ENCODE measurements at places on chromosomes 2 and 18.
A peak's percentile ranks its signal among the peaks of the same experiment; 100 is the strongest.

DNA sequence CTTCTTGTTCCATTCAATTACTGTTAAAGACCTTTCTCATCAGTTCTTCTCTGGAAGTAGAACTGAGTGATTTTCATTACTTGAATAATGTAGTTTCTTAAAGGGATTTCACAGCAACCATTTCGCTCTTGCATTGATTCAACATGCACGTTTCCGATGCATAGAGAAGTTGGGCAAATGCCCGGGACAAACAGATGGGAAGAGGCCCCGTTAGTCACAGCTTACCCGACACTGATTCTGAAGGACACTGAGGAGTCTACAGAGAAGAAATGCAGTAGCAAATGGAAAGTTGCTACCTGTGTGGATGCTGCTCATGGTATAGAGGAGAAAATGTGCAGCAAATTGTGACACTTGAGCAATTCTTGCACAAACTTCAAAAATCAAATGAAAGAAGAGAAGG, 32.3 kb upstream of the GCG start:
- DNase-seq = no peak

- no peak for DNase-seq
These were observed 52.0 kb downstream of the LYPD1 start for GRCh38 chr2:132617989-132618388.

- no peak for DNase-seq
These were observed 185.8 kb downstream of the VAPA start for GRCh38 chr18:10099539-10100140.

DNA sequence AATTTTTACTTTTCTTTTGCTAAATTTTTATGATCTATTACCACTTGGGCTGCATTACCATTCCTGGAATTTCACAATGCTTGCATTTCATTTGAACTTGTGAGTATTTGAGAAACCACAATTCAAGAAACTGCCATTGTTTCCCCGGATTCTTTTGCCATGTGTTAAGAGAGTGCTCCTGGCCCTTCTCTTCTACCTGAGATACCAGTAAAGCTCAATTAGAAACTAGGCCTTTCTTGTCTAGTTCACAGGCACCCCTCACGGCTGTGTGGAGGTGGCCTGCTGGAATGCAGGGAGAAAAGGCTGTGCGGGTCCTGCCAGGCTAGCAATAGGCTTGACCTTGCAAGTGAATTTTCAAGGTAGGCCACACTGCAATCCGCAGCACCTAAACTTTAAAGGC, 40.8 kb downstream of the ZEB2 start:
- DNase-seq = no peak

- DNase-seq = no peak
These were observed 18.7 kb downstream of the MAPRE3 start for GRCh38 chr2:26989156-26989555.

DNA sequence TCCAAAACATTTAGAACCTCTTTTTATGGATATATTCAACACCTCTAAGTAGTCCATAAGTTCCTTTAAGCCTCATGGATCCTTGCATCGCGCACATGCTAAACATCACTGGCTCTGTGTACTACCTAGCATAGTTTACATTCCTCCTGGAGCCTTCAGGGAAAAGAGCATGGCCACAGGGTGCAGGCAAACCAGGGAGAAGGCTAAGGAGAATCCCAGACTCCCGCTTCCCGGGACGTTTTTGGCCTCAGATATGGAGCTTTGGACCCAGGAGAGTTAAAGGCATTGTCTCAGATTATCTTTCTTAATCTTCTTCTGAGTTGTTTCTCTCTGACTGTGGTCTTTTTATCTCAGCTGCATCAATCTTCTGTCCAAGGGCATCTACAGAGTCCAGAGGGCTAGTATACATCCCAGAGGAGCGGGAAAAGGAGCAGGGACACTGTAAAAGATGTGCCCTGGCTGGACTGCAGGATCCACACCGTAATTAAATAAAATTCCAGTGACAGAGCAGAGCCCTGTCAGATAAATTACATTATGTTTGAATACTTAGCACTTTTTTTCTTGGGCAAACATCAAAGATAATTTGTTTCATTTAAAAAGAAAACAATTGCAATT, 36.9 kb downstream of the RIT2 start:
- DNase-seq = peak; percentile 25

- no peak for DNase-seq
These were observed 322.8 kb downstream of the LNPK start for GRCh38 chr2:175679231-175679630.

Data from retina (tissue), 1 donor.